Metanephros (tissue), 2 donors: ENCODE measurements at places on chromosomes 7 and 10. TPM values are rescaled to one million over a fixed set of nuclear protein-coding genes. Genes with fewer than 3 reads are reported as not detected.

The OPN1SW gene
- total RNA-seq = not detected

The PCLO gene
- 7.2 TPM for total RNA-seq

The PBLD gene
- 57.3 TPM for total RNA-seq

The OGDHL gene
- total RNA-seq = 57.6 TPM

The ANKRD61 gene
- total RNA-seq = not detected

The VAX1 gene
- not detected for total RNA-seq

The RAB18 gene
- total RNA-seq = 40.5 TPM

The ITGA8 gene
- 64.9 TPM for total RNA-seq

The FAM241B gene
- total RNA-seq = 4.1 TPM

The EBLN1 gene
- total RNA-seq = not detected

The MICALL2 gene
- total RNA-seq = 13.5 TPM
